Activated CD8-positive, alpha-beta T cell treated with anti-CD3 and anti-CD28 coated beads, Interleukin-2, amount 10 ng/mL, durations not matched to agents 7 days and 5 days (primary cell): ENCODE measurements at places on chromosomes 16 and 17. TPM values are rescaled to one million over a fixed set of nuclear protein-coding genes. Genes with fewer than 3 reads are reported as not detected.

Gene VEZF1
- total RNA-seq, result 37.5 TPM

Gene ST6GALNAC2
- total RNA-seq, result not detected

Gene SDR42E1
- 12.4 TPM for total RNA-seq

Gene CYBA
- total RNA-seq, result 568 TPM

Gene CD19
- 0.68 TPM for total RNA-seq

Gene FBXW10B
- 0.82 TPM for total RNA-seq

Gene OSGIN1
- 0.24 TPM for total RNA-seq

Gene TPPP3
- total RNA-seq, result not detected

Gene CORO1A
- total RNA-seq, result 1,875 TPM

- H3K4me1 ChIP-seq, result peaks cover 3% of the 10 kb centered on the region
- H3K36me3 ChIP-seq, result peaks cover 28% of the 10 kb centered on the region
- H3K27me3 ChIP-seq, result no peaks in the 10 kb centered on the region
- H3K27ac ChIP-seq, result no peak overlapping the region
These were observed 31.3 kb upstream of the C17orf78 start for GRCh38 chr17:37344519-37344918.

- H3K4me3 ChIP-seq, result no peak within 1 kb of the TSS
- peaks cover 11% of the 10 kb centered on the region for H3K36me3 ChIP-seq
- peaks cover 58% of the 10 kb centered on the region for H3K27me3 ChIP-seq
- peak; percentile 31 for DNase-seq
These were observed at the start of gene GRIN2C for GRCh38 chr17:74859459-74860228. GRIN2C (minus strand) TSS chr17:74859885; CDS start chr17:74855092, 4,793 bp downstream.

DNA sequence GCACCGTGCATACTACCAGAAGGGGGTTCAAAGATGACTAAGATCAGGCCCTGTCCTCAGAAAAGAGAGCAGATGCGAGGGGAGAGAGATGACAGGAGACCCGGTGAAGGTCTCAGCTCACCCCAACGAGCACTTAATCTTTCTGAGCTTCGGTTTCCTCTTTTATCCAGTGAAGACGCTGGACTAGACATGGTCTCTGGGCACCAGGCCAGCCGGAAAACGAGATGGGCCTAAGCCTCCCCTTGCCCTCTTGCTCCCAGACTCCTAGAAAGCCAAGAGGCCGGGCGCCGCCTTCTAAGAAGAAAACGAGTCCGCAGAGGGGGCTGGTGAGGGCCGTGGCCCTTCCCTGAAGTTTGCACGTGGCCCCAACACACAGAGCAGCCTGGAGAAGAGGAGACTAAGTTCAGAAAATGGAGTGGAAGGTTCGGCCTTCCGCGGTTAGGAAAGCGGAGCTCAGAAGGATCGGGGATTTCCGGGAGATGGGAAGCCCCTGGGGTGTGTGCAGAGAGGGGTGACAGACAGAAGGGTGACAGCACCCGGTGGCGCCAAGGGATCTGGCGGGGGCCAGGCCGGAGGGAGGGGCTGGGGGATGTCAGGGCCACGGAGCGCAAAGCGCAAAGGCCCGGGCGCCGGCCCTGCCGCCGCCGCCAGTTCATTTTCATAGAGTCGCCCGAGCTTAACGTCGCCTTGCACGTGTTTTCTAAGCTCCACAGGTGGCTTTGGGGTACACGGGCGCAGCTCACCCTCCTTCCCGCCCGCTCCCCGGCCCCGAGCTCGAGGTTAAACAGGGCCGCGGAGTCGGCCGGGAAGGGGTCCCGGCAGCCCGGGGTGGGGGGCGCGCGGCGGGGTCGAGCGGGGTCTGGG lies 42.1 kb upstream of the BHLHA9 start:
- peak; percentile 33 for DNase-seq
- peaks cover 13% of the 10 kb centered on the region for H3K36me3 ChIP-seq
- peak overlapping the region; percentile 82 for H3K27ac ChIP-seq

DNA sequence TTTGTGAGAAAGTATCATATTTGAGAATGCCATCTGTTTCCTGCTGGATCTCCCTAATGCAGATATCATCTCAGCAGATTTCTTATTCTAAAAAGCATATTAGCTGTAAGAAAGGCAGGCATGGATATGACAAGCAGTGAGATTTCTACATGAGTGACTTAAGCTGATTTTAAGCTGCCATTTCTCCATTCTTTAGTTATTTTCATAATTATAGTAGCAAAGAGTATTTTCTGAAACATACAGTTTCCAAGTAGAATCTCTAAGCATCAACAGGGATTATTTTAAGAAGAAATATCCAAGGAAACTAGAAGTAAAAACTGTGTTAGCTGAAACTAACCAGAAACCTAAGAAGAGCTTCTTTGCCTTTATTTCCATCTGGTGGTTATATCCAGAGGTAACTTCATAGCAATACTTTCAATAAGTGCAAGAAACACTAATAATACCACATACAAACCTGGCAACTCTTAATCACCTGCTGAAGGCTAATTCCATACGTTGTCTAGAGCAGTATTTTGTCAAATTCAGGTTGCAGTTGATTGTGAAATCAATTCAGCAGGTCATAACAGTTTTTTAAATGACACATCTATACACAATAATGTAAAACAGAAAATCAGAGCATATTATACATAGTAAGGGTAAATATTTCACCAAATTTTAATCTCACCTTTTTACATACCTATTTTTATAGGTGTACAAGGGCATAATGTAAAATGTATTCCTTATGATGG lies 42.2 kb downstream of the CFDP1 start:
- peaks cover 21% of the 10 kb centered on the region for H3K36me3 ChIP-seq
- H3K4me1 ChIP-seq, result no peaks in the 10 kb centered on the region

DNA sequence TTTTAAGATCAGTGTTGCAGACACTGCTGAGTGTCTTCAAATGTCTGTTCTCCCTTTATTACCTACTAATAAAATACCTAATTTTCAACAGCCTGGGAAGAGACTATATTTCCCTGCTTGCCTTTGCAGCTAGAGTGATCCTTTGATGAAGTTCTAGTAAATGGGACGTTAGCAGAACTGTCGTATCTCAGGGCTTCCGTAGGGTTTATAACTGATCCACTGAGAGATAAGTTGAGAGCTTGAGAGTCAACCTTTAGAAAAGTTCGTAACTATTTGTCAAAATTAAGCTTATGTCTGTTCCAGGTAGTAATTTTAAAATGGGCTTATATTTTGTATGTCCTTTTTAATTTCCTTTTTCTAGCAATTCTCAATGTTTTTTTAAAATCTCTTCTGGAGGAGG lies 527.0 kb downstream of the MAF start:
- DNase-seq, result no peak
- peaks cover 36% of the 10 kb centered on the region for H3K4me1 ChIP-seq
- no peak overlapping the region for H3K4me3 ChIP-seq
- no peaks in the 10 kb centered on the region for H3K36me3 ChIP-seq

- peaks cover 10% of the 10 kb centered on the region for H3K27me3 ChIP-seq
- H3K36me3 ChIP-seq, result no peaks in the 10 kb centered on the region
- no peak overlapping the region for H3K4me3 ChIP-seq
- H3K27ac ChIP-seq, result no peak overlapping the region
- H3K4me1 ChIP-seq, result no peaks in the 10 kb centered on the region
- DNase-seq, result no peak
These were observed 23.2 kb upstream of the CCL22 start for GRCh38 chr16:57335366-57335765.

DNA sequence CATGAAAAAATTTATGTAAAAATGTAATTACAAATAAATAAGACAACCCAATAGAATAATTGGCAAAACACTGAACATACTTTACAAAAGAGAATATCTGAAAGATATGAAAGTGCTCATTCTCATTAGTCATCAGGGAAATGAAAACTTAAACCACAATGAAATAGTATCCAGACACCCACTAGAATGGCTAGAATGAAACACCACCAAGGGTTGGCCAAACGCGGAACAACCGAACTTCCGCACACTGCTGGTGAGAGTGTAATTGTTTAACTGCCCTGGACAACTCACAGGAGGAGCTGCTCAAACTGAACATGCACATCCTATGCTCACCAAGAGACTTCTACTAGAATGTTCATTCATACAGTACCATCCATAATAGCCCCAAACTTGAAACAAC lies 5.8 kb upstream of the ZDHHC7 start:
- no peak overlapping the region for H3K4me3 ChIP-seq
- no peaks in the 10 kb centered on the region for H3K36me3 ChIP-seq
- peaks cover 20% of the 10 kb centered on the region for H3K27me3 ChIP-seq
- DNase-seq, result no peak
- H3K27ac ChIP-seq, result no peak overlapping the region

DNA sequence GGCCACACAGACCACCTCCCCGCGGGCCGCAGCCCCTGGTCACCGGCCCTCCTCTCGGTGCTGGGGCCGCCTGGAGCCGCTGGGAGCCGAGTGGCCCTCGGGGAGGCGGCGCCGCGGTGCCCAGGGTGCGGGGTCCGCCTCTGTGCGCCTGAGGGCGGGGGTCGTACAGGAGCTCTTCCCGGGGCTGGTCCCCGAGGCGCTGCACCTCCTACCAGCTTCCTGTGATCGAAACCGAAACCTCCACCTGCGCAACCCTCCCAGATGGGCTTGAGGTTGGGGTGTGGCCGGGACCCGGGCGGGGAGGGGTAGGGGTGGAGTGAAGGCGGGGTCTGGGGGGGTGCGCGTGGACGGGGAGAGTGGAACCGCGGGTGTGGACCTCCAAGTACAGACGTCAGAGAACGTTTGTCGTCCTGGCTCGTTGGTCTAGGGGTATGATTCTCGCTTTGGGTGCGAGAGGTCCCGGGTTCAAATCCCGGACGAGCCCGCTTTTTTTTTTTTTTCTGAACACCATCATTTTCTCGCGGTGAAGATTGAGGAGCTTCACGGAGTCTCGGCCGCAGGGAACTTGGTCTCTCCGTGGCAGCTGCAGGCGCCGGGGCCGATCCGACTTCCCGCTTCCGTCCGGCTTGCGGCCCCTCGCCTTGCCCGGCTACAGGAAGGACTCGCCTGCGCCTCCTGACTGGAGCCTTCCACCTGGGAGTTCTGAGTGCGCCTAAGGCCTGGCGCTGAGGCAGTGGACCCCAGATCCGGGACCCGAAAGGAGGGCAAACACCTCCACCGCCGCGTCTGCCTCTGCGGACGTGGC lies 23.9 kb downstream of the ZNF213 start:
- H3K27ac ChIP-seq, result peak overlapping the region; percentile 89
- peak overlapping the region; percentile 92 for H3K4me3 ChIP-seq
- H3K27me3 ChIP-seq, result peaks cover 18% of the 10 kb centered on the region
- peak; percentile 97 for DNase-seq

- DNase-seq, result no peak
- H3K27me3 ChIP-seq, result peaks cover 2% of the 10 kb centered on the region
- no peaks in the 10 kb centered on the region for H3K36me3 ChIP-seq
- no peaks in the 10 kb centered on the region for H3K4me1 ChIP-seq
- H3K27ac ChIP-seq, result no peak overlapping the region
These were observed 1.2 kb downstream of the AQP8 start for GRCh38 chr16:25217921-25218320.

DNA sequence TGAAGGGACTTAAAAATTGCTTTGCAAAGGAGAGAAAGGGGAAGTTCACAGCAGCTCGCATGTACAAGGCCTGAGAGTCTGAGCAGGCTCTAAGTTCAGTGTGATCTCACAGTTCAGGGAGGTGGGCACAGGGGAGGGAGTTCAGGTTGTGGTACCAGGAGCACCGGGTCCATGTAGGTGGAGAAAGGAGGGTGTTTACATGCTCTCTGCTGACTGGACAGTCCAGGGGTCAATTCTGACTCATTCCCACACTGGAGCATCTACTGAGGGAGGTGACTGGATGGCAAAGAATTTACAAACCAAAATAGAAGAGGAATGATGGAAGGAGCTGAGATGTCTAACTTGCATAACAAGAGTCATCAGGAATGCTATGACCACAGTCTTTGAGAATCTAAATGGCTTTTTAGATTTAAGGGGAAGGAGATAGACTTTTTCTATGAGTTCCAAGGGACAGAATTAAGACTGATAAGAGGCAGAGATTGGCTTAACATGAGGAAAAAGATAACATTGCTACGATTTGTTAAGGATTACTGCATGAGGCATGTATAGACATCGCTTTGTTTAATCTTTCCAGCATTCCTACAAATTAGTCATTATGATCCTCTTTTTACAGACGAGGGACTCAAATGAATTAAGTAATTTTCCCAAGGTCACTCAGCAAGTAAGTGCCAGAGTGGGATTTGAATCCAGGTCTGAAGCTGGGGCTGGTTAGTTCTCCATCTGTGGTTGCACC lies 29.9 kb downstream of the MIS12 start:
- H3K4me3 ChIP-seq, result no peak overlapping the region
- no peak overlapping the region for H3K27ac ChIP-seq
- no peaks in the 10 kb centered on the region for H3K27me3 ChIP-seq

- no peak overlapping the region for H3K4me3 ChIP-seq
- DNase-seq, result no peak
- no peaks in the 10 kb centered on the region for H3K4me1 ChIP-seq
- no peak overlapping the region for H3K27ac ChIP-seq
- no peaks in the 10 kb centered on the region for H3K36me3 ChIP-seq
- H3K27me3 ChIP-seq, result no peaks in the 10 kb centered on the region
These were observed 116.5 kb downstream of the NLK start for GRCh38 chr17:28159004-28159403.

- no peak for DNase-seq
- H3K36me3 ChIP-seq, result peaks cover 20% of the 10 kb centered on the region
These were observed at the start of gene DNASE1L2 for GRCh38 chr16:2236337-2237101. DNASE1L2 (plus strand) TSS chr16:2236444; CDS start chr16:2236817, 373 bp downstream.

- H3K4me3 ChIP-seq, result no peak overlapping the region
- peaks cover 29% of the 10 kb centered on the region for H3K36me3 ChIP-seq
- H3K4me1 ChIP-seq, result peaks cover 45% of the 10 kb centered on the region
- DNase-seq, result no peak
- H3K27me3 ChIP-seq, result peaks cover 8% of the 10 kb centered on the region
These were observed 7.1 kb upstream of the ARL5C start for GRCh38 chr17:39173080-39173479.

DNA sequence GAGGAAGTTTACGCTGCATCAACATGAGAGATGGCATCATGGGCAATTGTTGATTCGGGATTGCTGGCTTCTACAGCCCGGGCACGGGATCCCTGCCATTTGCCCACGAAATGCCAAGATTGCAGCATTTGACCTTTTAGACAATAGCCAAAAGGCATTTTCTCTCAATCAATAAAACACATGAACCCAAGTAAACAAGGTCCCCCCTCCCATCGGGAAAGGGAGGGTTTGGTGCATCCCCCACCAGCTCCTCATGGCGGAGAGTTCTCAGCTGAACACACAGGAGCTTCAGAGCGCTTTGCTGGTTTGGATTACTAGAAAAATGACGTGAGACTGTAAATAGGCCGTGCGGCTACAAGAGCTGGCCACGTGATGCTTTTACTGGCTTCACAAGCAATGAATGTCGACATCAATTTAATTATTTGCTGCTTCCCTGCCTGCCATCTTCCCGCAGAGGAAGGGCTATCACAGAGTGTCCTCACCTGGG lies 147.6 kb downstream of the C16orf95 start:
- no peaks in the 10 kb centered on the region for H3K27me3 ChIP-seq
- H3K36me3 ChIP-seq, result no peaks in the 10 kb centered on the region
- DNase-seq, result no peak
- H3K4me3 ChIP-seq, result no peak overlapping the region
- no peak overlapping the region for H3K27ac ChIP-seq
